ENCODE measurements at places on chromosomes 2 and 18.
A peak's percentile ranks its signal among the peaks of the same experiment; 100 is the strongest.

- DNase-seq = no peak
Measured at GRCh38 chr2:159505196-159505595, 111.2 kb downstream of the BAZ2B start.

- no peak for DNase-seq
Measured at GRCh38 chr2:26584656-26585055, 56.5 kb downstream of the CIB4 start.

DNA sequence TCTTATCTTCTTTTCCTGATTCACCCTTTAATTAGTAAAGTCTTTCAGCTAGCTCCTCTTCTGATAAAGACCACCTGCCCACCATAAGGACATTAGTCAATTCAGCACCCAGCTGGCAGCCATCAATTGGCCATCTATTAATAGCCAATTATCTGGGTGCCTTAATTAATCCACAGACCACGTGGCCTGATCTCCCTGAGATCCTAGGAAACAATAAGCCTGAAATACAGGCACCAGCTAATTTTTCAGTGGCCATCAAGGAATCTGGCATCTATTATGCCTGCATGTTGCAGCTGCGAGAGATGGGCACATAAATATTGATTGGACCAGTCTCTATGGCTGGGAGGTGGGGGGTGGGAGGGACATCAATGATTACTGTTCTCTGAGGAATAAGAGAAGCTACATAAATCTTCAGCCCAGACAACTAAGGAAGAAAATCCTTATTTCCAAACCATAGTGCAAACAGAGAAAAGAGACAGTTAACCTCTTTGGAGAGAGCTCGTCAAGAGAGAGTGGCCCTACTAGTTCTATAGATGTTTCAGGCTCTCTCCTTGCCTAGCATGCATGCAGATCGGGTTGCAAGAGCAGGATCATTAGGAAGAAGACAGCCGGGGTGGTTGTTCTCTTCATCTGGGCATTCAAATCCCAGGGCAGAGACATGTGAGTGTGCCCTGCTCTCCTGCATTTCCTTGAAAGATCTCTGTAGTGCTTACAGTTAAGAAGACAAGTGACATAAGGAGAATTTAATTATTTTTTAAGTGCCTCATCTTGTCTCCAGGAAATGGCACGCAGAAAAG, 8.7 kb downstream of the GALNT14 start:
- peak; percentile 27 for DNase-seq

- peak; percentile 91 for DNase-seq
Measured at GRCh38 chr2:181140414-181140813, 160.0 kb downstream of the UBE2E3 start.

- DNase-seq = no peak
Measured at GRCh38 chr18:27825689-27826088, 351.2 kb downstream of the CDH2 start.

- no peak for DNase-seq
Measured at GRCh38 chr2:152406119-152406835, 71.3 kb downstream of the FMNL2 start.

- DNase-seq = no peak
Measured at GRCh38 chr2:45637440-45637839, 14.0 kb upstream of the PRKCE start.

DNA sequence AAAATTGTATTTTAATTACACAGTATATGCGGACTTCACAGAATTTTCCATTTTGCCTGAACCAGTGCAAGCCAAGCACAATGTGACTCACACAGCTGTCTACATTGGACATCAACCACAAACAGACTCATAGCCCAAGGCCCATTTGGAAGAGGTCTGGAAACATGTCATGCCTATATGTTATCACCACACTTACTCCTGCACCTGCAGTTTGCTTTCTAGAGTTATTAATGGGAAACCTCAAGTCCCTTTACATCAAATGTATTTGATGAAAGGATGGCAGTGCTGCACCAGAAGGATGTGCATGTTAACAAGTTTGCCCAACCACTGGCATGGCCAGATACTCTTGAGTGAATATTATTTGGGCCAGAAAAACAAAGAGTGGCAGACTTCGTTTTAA, 548.9 kb upstream of the CDH2 start:
- no peak for DNase-seq

DNA sequence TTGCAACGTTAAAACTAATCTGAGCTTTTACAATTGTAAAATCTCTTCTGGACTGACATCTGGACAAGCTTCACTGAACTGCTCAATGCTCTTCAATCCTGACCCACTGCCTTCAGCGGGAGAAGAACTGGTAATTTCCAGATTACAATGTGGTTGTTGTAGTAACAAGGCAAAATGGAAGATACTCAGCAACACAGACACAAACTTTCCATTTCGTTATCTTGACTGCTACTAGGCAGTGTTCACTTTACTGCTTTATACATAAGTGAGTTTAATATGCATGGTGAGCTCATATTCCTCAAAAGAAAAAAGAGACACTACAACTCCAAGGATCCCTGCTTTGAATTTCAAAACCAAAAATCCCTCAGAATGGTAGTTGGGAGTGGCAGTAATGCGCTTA, 51.9 kb downstream of the GRB14 start:
- no peak for DNase-seq

DNA sequence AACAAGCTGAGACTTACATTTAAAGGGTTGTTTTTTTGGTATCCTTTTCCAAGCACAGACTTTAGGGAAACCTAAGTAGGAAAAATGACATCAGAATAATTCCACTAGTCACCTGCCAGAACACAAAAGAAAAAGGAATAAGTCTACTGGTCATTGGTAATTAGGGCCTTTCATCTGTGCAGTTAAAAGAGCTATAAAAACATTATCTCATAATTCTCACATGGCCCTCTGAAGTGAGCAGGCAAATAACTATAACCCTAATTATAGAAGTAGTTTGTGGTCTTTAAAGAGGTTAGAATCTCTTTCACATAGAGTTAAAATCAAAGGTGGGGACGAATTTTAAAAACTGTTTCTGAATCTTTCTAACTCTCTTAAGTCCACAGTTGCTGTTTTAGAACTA, 111.1 kb upstream of the B3GNT2 start:
- DNase-seq = peak; percentile 33

GRCh38 chr2:138291805-138292204, 209.8 kb upstream of the SPOPL start:
- DNase-seq = no peak

DNA sequence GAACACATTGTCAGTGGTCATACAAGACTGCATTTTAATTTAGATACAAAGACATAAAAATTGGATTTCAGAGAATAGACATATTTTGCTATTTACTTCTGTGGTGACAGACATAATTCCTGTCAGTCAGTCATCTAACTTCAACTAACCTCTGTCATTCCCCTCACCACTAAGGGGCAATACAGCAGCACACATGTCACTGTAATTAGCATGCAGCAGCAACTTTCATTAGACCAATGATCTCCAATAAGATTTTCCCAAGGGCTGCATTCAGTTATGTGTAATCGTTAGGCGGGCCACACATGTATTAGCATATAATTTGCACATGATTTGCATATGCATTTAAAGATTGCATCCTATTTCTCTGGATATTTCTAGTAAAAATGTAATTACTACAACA, 624.5 kb downstream of the NR4A2 start:
- no peak for DNase-seq
